ENCODE measurements at places on chromosomes 6 and 20.

DNA sequence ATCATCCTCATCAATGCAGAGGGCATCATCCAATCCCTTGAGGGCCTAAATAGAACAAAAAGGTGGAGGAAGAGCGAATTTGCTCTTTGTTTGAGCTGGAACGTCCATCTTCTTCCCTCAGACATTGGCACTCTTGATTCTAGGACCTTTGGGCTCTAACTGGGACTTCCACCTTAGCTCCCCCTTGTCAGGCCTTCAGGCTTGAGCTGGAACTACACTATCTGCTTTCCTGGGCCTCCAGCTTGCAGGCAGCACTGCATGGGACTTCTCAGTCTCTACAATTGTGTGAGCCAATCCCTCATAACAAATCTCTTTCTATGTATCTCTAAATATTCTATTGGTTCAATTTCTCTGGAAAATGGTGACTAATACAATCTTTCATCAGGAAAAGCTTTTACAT is 155.4 kb downstream of the MCHR2 start:
- no peak for DNase-seq

GRCh38 chr6:152085451-152085921 is 278.0 kb downstream of the ESR1 start:
- no peak for DNase-seq

DNA sequence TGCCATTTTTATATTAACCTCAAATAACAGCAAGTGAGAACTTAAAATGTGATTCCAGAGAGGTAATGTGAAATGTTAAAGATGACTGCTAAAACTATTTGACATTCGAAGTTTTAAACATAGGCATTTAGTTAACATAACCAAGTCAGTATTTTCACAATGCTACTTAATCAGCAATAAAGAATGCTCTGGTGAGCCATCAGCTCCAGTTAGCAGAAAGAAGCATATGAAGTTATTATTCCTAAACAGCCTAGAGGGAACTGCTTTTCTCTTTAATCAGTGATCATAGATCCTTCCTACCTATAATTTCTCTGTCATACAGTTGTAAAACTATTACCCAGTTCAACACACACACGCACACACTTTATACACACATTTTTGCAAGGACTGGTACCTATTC is 60.1 kb downstream of the MMS22L start:
- no peak for DNase-seq

GRCh38 chr20:38426006-38426897 is 8.9 kb downstream of the SNHG17 start:
- no peak for DNase-seq

- no peak for DNase-seq
Observed at GRCh38 chr20:63366390-63367365, 5.5 kb upstream of the CHRNA4 start.

GRCh38 chr6:37702314-37702713 is 4.6 kb upstream of the MDGA1 start:
- DNase-seq = no peak

- DNase-seq = no peak
Observed at GRCh38 chr20:45346851-45347250, 1.4 kb downstream of the SDC4 start.

- no peak for DNase-seq
Observed at GRCh38 chr6:55320696-55321086, 6.6 kb upstream of the GFRAL start.

GRCh38 chr20:50387996-50388332 is 122.2 kb upstream of the PTPN1 start:
- DNase-seq = no peak

DNA sequence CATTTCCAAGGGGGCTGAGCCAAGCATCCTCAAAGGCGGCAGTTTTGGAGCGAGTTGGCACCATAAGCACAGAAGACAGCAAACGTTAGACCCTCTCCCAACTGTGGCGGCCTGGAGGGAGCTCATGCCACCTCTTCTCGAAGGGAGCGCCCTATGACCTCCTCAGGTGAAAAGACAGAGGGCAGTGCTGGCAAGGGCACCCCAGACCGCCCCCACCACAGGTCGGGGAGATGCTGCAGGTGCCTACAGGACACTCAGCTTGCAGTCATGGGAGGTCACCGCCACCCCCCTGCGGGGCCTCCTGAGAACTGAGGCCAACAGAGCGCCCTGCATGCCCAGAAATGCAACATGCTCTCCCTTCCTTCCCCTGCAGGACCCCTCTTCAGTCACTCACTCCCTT is 45.1 kb upstream of the BHLHE23 start:
- DNase-seq = peak; percentile 11

DNA sequence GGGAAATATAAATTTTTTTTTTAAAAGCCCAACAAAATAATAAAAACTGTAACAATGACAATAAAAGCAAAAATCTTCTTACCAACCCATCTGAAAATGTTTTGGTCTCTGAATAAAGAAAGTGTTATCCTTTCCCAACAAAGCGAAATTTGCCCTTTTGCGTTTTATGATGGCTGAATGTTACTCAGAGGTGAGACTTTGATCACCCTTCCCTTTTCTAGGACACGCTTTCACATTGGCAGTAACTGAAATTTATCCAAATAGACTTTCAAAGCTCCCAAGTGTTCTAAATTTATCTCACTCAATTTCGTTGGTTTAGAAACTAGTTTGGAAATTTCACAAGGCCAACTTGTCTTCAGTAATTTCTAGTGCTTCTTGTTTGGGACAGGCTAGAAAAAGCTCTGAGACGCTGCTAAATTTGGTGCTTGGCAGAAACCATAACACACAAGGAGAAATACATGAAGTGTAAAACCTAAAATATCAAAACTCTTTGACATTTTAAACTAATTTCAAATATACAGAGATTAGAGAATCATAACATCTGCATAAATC is 354.5 kb upstream of the CITED2 start:
- no peak for DNase-seq

- no peak for DNase-seq
Observed at GRCh38 chr20:47311211-47311610, 45.3 kb downstream of the ZMYND8 start.

- peak; percentile 68 for DNase-seq
Observed at GRCh38 chr6:35327349-35328027, 14.9 kb upstream of the PPARD start.

- no peak for DNase-seq
Observed at GRCh38 chr6:43780293-43780692, 10.3 kb downstream of the VEGFA start.

Data from glutamatergic neuron (in vitro differentiated cells).